NCI-H524 treated with DMSO at 0.1 percent for 48 hours (cell line): ENCODE measurements at places on chromosomes 7 and 10.

DNA sequence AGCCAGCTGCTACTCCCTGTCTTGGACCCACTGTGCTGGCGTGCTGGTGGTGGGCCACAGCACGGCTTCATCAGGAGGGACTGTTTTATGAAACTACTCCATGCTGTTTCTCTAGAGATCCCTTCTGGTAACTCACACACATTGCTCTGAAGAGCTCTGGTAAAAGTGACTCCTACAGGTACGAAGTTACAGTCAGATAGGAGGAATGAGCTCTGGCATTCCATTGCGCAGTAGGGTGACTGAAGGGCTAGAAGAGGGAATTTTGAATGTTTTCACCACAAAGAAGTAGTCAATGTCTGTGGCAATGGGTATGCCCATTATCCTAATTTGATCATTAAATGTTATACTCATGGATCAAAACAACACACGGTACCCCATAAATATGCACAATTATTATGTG, 609 bp downstream of the MAT1A start:
- no peak for DNase-seq

DNA sequence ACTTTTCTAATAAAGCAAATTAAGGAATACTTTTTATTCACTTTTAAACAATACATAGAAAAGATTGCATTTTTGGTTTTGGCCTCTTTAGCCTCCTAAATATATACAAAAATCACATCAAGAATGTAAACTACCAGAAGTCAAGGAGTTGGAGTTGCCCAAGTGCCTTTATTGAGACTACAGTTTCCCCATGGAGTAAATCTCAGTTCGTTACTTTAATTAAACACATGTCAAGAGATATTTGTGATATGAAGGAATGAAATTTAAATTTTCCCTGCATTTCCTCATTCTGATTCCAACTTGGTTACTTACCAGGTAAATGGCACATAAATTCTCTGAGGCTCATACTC, 492.9 kb downstream of the TNS3 start:
- DNase-seq = no peak

DNA sequence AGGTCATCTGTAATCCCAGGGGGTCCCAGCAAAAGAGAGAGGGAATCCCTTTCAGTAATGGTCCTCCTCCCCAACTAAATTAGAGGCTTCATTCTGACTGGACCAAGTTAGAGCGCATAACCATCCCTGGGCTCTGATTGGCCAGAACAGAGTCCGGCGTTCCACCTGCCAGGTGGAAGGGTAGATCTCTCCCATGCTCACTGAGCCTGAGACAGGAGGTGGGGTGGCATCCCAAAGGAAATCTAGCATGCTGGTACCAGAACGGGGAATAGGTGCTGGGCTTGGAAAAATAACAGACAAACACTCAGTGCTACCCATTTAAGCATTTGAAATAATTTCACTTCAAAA, 21.0 kb upstream of the TSPAN33 start:
- DNase-seq = no peak

DNA sequence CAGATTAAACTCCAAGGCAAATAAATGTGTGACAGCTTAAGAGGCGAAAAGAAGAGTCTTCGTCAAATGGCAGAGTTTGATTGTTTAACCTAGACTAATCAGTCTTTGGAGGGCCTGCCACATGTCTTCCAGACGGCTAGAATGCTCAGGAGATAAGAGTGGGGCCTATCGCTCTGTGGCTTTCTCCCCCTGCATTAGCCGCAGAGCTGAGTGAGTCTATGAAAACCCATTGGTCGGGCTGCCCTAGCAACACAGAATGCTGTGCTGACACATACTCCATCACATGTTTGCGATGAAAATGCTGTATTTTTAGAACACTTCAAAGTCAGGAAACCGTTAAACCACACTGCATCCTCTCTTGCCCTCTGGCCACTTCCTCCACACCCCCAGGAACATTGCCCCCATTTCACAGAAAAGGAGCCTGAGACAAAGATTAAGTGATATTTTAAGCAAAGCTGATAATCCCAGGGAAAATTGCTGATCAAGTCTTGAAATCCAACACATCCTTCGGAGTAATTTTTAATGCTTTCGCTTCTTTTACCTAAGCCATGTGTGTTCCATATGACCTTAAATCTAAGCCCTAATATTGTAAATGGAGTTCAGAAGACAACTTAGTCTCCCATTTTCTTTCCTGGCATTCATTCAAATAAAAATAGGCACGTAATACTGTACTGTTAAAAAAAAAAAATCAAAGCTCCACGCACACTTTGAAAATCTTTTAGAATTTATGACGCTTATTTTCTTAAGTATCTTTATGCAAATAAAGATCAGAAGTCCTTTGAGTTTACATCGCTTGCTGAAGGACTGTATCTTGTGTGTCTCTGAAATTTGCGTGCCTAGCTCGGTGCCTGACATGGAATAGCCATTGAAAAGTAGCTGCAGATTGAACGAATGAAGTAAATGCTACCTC, 161.2 kb downstream of the CELF2 start:
- DNase-seq = peak; percentile 37

GRCh38 chr10:22365233-22365632, 19.9 kb downstream of the SPAG6 start:
- no peak for DNase-seq

GRCh38 chr10:70399177-70399576, 4.8 kb upstream of the EIF4EBP2 start:
- no peak for DNase-seq

GRCh38 chr7:98698976-98699375, 81.9 kb downstream of the NPTX2 start:
- DNase-seq = no peak

DNA sequence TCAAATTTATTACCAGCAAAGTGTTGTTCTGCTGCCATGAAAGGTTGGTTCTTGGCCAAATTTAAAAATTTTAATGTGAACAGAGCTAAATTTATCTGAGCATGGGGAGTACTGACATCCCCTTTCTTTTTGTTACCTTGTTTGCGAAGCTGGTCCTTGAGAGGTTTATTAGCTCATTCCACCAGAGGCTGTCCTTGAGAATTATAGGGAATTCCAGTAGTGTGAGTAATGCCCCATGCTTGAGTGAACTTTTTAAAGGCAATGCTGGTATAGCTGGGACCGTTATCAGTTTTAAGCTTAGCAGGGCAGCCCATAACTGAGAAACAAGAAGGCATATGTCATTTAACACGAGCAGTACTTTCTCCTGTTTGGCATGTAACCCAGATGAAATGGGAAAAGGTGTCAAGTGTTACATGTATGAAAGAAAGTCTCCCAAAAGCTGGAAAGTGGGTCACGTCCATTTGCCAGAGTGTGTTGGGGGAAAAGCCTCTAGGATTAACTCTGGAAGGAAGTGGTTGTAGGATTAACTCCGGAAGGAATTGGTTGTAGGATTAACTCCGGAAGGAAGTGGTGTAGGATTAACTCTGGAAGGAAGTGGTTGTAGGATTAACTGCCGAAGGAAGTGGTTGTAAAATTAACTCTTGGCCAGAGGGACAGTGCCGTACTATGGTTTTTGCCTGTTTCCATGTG, 37.3 kb upstream of the AKR1C2 start:
- DNase-seq = no peak

DNA sequence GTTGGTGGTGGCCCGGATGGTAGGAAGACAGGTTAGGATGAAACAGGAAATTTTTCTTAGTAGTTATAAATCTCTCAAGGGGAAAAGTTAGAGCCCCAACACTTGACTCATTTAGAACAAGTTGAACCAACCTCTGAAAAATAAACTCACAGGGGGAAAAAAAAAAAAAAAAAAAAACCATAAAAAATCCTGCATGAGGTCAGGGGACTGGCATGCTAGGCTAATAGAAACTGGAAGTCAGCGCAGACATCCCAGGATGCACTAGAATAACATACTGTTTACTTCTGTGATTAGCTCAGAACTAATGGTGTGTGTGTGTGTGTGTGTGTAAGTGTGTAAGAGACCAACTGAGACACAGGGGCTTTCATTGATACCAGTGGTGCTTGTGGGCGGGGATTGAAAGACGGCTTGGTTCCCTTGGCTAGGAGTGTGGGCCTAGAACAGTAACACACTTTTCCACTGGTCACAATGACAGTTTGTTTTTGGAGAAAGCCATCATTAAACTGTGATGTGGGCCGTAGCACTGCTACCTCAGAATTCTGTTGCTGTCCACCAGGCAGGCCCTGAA, 491.6 kb upstream of the GALNT17 start:
- DNase-seq = no peak

DNA sequence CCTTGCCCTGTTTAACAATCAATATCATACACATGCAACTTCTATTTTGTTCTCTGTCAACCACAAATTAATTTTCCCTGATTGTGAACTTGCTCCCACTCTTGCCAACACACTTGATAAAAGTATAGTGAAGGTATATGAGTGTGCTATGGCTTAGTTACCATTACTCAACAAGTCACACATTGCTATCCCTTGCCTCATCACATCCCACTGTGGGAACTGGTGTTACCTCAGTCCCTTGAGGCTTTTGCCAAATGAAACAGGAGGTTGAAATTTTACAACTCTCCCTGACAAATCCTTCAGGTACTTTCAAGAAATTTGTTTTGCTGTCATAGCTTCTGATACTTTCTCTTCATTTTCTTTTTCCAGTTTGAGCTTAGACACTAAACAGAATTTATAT, 472.5 kb upstream of the SEMA3D start:
- no peak for DNase-seq

GRCh38 chr7:6652446-6653011, 15.4 kb downstream of the ZNF316 start:
- no peak for DNase-seq

GRCh38 chr7:140640060-140640637, 464 bp downstream of the DENND2A start:
- no peak for DNase-seq

GRCh38 chr7:41298409-41298808, 404.5 kb downstream of the INHBA start:
- no peak for DNase-seq

DNA sequence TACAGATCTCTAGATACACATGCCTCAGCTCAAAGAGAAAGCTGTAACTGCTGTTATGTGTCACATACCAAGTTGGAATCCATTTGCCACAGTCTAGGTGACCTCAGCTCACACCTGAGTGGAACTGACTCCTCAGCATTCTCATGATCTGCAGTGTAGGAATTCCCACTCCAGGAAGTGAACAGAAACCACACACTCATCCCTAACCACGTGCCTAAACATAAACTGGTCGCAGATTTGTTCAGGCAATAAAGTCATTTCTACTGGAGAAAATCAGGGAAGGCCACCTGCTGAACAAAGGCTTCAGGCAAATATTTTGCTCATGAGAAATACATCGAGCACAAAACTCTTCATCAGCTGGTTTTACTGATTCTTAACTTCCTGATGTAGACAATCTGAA, 23.0 kb upstream of the ZMYND11 start:
- no peak for DNase-seq

DNA sequence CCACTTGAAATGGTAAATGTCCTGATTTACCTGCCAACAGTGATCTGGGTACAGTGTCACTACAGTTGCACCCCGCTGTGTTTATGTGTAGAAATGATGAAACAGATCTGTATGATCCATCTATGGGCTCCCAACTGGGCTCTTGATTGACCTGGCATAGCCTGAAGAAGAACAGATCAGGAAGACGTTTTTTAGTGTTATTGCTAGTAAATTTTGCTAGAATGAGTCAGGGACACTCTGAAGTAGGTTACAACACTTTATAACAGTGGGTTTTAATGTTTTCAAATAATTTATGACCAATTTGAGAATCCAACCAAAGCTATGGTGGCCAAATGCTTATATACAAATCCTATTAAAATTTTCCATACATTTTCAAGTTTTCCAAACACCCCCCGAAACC, 110.3 kb downstream of the DKK1 start:
- no peak for DNase-seq
